ENCODE measurements at places on chromosomes 2 and 18.

GRCh38 chr2:148932536-148932935 is 57.5 kb downstream of the KIF5C start:
- no peak for DNase-seq

DNA sequence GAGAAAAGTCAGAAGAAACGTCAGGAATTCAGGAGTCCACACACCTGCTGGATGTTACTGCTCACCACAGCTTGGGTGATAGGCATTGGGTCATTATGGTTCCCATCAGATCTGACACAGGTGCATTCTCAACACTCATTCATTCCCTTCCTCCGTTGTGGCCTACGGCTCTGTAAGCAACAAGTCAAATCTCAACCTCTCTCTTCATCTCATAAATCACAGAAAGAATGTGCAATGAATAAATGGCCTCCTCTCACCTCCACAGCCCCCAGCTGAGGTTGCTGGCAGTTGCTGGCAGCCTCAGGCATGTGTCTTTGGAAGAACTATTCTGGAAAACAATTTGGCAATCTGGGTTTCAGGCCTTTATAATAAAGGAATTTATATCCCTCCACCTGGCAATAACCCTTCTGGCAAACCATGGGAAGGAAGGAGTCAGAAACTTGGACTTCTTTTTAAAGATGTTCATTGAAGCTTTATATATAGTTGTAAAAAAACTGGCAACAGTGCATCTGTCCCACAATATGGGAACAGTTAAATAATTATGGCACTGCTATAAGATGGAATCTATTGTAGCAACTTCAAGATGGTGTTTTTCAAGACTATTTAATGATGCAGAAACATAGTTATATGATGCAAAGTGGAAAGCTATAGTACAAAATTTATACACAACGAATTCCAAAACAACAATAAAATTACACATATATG is 175.4 kb downstream of the ANAPC1 start:
- DNase-seq: no peak

- DNase-seq: no peak
These were observed 18.7 kb downstream of the MAPRE3 start for GRCh38 chr2:26989156-26989555.

DNA sequence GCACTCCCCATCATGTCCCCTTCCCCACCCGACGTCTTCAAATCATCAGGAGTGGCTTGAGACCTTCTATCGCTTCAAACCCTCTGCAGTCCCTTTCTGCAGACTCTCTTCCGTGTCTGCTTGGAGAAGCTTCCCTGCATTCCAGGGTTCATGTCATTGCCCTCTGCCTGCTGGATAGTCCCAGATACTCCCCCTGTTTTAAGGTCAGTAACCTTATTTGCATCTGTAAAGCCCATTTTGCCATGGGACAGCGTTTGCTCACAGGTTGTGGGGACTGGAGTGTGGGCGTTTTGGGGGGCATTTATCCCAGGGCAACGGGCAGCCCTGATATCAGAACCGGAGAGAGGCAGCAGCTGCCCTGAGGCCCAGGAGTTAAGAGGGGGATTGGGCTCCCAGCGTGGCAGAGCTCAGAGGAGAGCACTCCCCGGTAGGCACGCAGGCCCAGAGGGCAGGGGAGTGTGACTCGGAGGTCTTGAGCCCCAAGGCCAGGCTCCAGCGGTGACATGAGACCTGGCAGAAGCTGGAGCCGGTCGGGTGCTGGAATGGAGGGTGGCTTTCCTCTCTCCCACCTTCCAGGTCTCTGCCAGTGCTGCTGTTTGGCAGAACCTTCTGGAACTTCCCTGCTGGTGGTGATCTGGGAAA is 73.8 kb downstream of the RTP5 start:
- DNase-seq: no peak

DNA sequence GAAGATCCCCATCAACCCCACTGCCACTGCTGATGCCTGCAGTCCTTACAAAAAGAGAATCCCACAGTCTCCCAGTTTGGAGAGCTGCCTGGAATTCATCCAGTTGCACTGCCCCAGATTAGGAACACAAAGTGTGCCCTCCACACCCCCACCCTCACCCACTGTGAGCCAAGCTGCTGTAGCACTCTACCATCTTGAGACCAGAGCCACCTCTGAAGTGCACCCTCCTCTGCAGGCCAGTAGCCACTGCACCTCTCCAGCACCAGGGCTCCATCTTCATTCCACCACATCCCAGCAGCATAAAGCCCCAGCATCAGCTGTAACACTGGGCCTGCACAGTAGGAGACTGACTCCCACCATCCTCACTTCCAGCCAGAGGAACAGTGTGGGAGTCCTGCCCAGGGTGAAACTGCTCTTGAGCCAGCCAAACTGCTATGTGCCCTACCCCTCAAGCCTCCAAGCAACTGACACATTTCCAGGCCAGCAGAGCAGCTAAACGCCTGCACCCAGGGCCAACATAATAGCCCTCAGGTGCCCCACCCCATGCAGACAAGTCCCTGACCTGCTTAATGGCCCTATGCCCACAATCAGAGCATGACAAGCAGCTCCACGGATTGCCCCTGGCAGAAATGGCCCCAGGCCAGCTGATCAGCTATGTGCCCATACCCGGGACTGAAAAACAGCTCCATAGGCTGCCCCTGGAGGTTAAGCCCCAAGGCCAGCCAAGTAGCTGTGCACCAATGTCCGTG is 206.0 kb downstream of the ATAD2B start:
- DNase-seq: no peak

GRCh38 chr2:168853471-168853870 is 36.8 kb downstream of the SPC25 start:
- no peak for DNase-seq

- no peak for DNase-seq
These were observed 69.8 kb downstream of the BCL2 start for GRCh38 chr18:63249771-63250170.

- DNase-seq: no peak
These were observed 256.9 kb downstream of the CDH19 start for GRCh38 chr18:66346833-66347588.

- DNase-seq: no peak
These were observed 166.2 kb downstream of the ACKR3 start for GRCh38 chr2:236735825-236736238.

GRCh38 chr18:32219431-32220018 is 29.7 kb downstream of the MEP1B start:
- no peak for DNase-seq

GRCh38 chr2:31101701-31102100 is 36.5 kb downstream of the GALNT14 start:
- DNase-seq: no peak
